Pancreas (tissue), 10 donors: ENCODE measurements at places on chromosomes 4 and X. TPM values are rescaled to one million over a fixed set of nuclear protein-coding genes. Genes with fewer than 3 reads are reported as not detected.
A peak's percentile ranks its signal among the peaks of the same experiment; 100 is the strongest.

DNA sequence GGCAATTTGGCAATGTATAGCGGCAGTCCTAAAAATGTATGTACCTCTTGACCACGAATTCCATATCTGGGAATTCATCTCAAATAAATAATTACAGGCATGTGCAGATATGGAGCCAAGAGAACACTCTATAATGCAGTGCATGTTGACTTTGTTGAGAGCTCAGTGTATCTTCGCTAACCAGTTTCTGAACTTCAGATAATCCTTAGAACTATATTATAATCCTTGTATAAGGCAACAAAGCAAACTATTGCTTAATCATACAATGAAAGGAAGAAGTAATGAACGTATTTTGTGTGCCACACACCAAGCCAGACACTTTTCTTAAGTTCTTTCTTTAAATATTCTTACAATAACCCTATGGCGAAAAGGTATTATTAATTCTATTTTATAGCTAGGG, 168.5 kb downstream of the SMIM20 start:
- no peak for DNase-seq

DNA sequence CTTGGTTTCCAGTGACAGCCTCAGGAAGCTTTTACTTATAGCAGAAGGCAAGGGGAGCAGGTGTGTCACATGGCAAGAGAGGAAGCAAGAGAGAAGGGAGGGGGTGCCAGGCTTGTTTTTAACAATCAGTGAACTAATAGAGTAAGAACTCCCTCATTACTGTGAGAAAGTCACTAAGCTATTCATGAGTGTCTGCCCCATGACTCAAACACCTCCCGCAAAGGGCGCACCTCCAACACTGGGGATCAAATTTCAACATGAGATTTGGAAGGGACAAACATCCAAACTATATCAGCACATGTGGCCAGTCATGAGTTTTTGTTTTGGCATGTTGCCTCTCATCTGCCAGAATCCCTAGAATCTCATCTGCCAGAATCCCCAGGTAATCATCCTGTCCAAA, 183.5 kb upstream of the C1QTNF7 start:
- no peak for DNase-seq

- DNase-seq = no peak
These were observed 261.5 kb downstream of the IL1RAPL1 start for GRCh38 chrX:28848707-28849106.

GRCh38 chr4:159268607-159269006, 165.7 kb downstream of the RAPGEF2 start:
- no peak for DNase-seq

- no peak for DNase-seq
These were observed 248.2 kb downstream of the CAMK2D start for GRCh38 chr4:113513382-113513781.

DNA sequence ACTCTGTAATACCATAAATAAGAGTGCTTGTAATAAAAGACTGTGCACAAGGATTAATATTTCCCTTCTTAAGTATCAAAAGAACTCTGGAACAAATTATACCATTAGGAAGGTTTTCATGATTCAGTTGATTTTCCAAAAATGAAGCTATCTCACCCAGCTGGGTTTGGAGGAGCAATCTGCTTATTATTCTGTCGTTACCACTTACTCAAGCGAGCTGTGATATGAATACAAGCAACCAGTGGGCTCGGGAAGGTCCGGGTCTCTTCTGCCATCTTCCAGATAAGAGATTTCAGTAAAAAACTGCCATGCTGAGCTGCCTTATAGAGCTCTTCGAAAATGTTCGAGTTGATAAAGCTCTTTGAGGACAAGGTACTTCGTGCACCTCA, 15.3 kb downstream of the SMIM20 start:
- DNase-seq = no peak

DNA sequence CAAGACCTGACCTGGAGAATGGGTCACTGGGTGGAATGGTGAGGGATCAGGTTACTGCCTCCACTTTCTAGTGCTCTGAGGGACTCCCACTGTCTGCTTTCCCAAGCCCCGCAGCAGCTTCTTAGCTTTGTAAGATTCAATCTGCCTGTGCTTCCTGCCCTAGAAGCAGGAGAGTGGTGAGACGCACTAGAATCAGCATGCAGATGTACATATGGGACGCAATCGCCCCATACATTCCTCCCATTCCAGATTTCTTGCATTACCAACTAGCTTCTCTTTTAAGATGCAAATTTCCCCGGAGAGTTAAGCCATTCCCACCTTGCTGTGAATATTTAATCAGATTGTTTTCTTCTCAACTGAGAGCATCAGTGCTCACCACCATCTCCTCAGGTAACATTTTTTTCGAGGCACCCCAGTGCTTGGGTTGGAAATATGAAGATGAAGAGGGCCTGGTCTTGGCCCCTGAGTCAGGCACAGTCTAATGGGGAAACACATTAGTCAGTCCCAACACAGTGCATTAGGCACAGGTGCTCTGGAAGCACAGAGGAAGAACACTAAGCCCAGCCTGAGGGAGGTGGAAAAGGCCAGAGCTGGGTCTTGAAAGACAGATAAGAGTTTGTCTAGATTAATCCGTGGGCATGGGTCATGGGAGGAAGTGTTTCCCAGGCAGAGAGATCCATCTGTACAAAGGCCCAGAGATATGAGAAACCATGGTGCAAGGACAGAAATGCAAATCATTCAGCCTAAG, 66.7 kb upstream of the PRPS1 start:
- DNase-seq = no peak

GRCh38 chr4:138572007-138572406, 329.9 kb upstream of the SLC7A11 start:
- no peak for DNase-seq

- DNase-seq = no peak
These were observed 653.3 kb downstream of the ARAP2 start for GRCh38 chr4:35591035-35591434.

DNA sequence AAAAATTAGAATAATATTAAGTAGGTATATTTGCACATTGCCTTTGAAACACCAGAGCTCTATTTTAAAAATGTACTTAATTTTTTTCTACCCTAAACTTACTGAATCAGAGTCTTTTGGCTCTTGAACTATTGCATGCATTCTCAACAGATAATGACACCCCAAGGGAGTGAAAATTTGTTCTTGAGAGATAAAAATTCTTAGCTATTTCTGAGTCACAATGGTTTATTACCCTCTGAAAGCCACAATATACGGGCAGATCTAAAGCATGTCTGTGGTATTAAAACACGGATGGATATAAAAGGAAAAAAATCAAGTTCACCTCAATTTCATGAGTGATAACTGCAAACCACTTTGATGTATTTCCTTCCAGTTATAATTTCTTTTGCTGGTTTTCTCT, 636.3 kb upstream of the FTHL17 start:
- no peak for DNase-seq

DNA sequence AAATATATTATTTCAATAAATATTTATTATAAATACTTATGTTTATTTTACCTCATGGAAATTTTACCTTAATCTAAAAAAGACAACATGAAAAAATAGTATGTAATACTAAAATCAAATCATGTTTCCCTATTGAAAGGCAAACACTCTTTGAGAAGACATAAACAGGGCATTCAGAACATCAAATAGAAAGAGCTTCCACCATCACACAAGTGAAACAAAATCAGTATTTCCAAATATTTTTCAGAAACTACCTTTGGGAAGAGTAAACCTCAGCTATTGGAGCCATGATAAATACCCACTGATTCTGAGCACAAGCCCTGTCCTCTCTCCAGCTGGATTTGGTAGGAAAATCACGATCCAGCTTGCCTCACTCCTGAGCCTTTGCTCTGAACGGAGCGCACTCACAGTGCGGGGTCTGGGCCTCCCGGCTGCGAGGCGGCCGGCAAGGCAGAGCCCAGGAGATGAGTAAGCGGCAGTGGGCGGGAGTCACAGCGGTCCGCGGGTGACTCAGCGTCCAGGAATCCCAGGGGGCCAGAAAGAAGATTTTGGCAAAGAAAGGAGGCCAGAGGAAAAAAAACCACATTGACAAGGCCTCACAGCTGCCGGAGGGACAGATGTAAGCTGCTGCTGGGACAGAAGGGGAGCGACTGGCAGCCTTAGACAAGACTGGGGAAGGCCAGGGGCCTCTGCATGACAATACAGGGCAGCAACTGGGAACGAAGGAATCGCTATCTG, 14.7 kb upstream of the ANXA5 start:
- DNase-seq = peak; percentile 43

GRCh38 chrX:156001667-156002021, 4.1 kb downstream of the IL9R start:
- no peak for DNase-seq

DNA sequence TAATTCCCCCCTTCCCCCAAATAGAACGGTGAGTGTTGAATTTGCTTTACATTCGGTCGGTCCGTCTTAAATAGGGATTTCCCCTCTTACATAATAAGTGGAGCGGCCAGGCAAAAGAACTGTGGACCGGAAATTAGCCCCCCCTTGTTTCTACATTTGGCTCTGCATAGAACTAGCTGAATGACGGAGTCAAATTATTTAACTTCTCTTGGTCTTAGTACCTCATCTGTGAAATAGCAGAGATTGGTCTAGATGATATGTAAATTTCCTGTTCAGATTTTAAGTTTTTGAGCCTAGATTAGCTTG, 1.3 kb downstream of the SPATA18 start:
- no peak for DNase-seq

GRCh38 chr4:105147016-105147552, 408 bp downstream of the TET2 start:
- no peak for DNase-seq

Gene RNF113A
- 9.9 TPM for polyA plus RNA-seq

Gene CLNK
- 0.02 TPM for polyA plus RNA-seq

Gene TEX11
- 0.75 TPM for polyA plus RNA-seq

Gene PGAM4
- not detected for polyA plus RNA-seq

Gene NMU
- polyA plus RNA-seq = not detected

Gene RTL5
- polyA plus RNA-seq = 8.6 TPM

Gene SLC16A2
- polyA plus RNA-seq = 2.2 TPM

Gene SYP
- 13.4 TPM for polyA plus RNA-seq

Gene LETM1
- 28.0 TPM for polyA plus RNA-seq

Gene CLCN4
- polyA plus RNA-seq = 0.57 TPM

Gene CXCL10
- 0.34 TPM for polyA plus RNA-seq
